ENCODE measurements at places on chromosomes 11 and 22. TPM values are rescaled to one million over a fixed set of nuclear protein-coding genes. Genes with fewer than 3 reads are reported as not detected.

GRCh38 chr11:128411812-128412211, 175.5 kb downstream of the ETS1 start:
- no peak for DNase-seq

DNA sequence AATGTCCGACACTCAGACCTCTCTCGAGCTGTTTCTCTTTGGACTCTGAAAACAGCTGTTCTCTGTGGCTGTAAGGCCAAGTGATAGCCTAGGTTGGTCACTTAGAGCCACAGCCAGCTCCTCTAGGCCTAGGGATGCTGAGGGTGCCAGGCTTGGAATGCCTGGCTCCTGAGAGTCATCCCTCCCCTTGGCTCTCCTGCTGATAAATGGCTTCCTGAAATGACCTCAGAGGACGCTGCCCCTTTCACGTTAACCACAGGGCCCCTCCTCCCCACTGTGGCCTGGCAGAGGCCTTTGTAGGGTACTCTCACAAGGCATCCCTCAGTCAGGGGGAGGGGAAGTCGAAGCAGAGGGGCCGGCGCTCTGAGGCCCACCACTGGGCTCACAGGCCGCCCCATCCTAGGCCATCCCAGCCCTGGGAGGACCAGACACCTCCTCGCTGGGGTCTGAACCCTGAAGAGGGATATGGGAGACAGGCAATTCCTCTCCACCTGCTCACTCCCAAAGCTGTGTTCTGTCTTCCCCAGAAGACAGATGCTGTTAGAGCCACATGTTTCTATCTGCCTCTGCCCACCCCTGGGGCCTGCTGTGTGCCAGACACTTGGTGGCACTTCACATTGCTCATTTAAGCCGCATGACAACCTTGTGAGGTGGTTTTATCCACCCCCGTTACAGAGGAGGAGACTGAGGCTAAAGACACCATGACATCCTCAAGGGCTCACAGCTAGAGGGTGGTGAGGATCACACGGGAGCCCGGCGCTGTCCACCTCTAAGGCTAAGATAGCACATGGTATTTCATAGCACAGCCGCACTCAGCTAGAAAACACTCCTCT, 50.9 kb downstream of the ARFGAP3 start:
- DNase-seq: no peak

DNA sequence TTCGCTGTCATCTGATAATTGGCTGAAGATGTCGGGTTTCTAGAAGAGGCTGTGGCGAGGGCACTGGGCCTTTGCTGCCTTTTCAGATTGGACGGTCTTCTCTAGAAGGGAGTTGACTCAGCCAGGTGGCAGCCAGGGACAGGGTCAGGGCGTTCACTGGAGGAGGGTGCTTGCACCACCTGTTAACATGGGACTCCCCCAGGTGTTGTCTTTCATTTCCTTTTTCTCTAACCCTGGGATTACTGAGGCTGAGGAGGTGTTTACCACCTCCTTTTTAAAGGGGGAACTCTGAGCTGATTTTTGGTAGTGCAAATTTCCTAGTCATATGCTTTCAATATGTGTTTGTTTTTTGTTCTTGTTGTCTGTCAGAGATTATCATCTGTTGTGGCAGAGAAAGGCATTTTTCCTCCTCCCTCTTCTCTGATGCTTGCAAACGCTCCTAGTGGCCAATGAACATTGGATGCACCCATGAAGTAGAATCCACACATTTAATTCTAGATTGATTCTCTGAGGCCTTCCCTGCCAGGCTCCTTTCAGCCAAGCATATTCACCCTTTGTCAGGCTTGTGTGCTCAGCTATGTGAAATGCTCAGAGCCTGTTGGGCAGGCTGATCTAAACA, 54.1 kb downstream of the LDLRAD3 start:
- no peak for DNase-seq

- no peak for DNase-seq
These were observed 42.0 kb downstream of the TCF20 start for GRCh38 chr22:42228483-42228882.

Gene OR5B21
- total RNA-seq: not detected

DNA sequence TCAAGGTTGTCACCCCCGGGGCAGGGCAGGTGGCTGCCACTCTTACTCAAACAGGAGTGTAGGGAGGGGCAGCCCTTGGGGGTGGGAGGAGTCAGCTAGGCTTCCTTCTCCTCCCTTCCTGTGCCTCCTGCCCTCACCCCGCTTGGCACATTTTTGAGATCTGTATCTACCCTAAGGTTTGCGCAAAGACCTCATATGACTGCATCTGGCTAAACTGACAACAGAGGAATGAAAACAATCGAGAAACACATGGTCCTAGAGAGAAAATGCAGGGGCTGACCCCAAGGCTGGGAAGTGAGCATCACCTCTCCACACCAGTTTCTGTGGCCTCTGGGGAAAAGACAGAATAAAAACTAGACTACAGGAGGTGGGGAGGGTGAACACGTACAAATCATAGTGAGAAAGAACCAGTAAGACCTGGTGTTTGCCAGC, 28.1 kb downstream of the IGSF9B start:
- DNase-seq: no peak

Gene MYBPC3
- total RNA-seq: not detected

DNA sequence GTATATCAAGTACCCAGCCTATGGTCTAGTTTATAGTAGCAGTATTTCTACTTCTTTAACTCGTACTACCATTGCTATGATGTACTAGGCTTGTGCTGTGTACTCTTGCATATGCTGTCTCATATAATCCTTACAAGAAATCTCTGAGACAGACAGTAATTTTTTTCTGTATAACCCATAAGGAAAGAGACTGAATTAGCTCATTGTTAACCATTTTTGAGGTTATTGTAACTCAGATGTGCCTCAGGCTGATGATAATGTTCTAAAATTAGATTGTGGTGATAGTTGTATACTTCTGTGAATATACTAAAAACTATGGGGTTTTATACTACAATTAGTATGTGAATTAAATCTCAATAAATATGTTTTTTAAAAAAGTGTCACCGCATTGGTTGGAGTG, 112.2 kb upstream of the RRM1 start:
- no peak for DNase-seq

GRCh38 chr22:37797874-37798500, 9.7 kb upstream of the GCAT start:
- no peak for DNase-seq

- DNase-seq: no peak
These were observed 11.0 kb downstream of the MN1 start for GRCh38 chr22:27790376-27791158.

- DNase-seq: no peak
These were observed 14.3 kb downstream of the TRIM22 start for GRCh38 chr11:5703741-5704536.

DNA sequence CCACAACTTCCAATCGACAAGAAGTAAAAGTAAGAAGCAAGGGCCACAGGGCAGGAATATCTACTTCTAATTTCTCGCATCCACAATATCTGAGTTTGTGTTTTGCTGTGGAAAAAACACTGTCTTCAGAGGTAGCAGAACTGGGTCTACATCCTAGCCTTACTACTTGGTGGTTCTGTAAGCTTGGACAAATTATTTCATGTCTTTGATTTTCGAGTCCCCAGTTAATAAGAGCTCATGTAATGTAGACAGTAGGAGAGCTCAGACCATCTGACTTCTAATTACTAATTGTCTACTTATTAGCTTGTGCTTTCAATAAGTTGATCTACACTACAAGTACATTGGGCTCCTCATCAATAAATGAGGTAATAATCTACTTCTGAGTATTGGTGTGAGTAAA, 13.3 kb upstream of the HBE1 start:
- no peak for DNase-seq

DNA sequence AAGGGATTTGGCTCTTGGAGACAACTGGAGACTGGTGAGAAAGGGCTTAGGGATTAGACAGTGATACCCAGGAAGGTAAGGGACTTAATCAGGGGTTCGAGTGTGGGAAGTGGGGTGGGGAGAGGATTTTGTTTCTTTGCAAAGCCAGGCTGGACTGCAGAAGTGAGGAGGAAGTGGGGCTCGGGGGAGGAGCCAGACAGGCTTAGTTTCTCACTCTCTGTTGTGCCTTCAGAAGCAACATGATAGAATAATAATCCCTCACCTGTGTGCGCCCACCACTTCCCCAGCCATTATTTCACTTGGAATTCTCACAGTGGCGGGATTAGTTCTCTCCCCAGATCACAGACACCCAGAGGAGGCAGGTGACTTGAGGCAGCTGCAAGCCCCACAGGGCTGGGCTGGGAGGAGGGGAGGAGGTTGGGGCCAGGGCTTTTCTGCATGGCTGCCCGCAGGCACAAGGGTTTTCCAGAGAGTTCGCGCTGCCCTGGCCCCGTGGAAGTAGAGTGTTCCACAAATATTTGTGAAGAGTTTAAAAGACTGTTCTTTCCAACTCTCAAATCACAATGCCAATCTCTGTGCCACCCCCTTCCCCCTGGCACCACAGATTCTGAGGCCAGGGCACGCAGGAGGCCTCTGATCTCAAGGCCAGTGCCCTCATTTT, 4.0 kb upstream of the SEC14L2 start:
- DNase-seq: no peak

- peak; percentile 44 for DNase-seq
These were observed 41.1 kb downstream of the DIXDC1 start for GRCh38 chr11:111978028-111978771.

DNA sequence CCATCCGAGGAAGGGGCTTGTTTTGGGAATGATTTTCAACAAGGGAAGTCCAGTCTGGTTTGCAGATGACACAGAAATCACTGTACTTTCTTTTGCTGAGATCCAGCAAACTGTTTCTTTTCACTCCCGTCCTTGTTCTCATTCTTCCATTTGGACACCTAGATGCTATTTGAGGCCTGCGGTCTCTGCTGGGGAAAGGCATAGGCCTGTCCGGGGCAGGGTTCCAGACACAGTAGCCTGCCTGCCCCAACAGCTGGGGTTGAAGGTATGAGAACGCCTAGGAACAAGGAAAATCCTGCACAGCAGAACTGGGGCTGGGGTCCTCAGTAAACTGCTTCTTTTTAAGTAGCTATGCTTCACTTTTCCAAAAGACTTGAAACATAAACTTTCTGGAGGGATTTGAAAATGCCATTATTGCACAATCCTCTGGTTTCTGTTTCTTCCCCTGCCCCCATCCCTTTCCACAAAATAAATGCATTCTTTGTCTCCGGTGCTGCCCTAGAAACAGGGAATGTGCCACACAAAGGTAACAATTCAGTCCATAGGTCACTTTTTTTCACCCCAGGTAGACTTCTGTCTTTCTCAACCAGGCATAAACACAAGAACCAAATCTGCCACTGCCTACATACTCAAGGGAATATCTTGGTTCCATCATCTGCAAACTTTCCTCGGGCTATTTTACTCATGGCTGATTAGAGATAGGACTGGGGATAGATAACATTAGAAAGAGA, 174.8 kb upstream of the MTMR2 start:
- no peak for DNase-seq

DNA sequence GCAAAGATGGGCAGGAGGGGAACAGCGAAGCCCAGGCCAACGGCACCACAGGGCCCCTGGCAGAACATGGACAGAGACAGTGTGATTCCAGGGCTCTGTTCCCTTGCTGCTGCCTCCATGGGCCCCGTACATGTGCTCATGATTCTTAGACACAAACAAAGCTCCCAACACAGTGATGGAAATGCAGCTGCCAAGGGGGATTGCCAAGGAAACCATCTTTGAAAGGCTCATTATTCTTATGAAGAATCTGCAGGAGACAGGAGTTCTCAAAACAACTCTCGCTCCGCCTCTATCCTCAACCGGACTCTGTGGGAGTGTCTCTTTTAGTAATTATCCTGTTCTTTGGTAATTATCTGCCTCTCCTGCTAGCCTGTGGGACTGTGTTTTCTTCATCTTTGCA, 32.2 kb downstream of the SERPINH1 start:
- DNase-seq: no peak

- no peak for DNase-seq
These were observed 264.7 kb downstream of the TTC28 start for GRCh38 chr22:28414913-28415312.

DNA sequence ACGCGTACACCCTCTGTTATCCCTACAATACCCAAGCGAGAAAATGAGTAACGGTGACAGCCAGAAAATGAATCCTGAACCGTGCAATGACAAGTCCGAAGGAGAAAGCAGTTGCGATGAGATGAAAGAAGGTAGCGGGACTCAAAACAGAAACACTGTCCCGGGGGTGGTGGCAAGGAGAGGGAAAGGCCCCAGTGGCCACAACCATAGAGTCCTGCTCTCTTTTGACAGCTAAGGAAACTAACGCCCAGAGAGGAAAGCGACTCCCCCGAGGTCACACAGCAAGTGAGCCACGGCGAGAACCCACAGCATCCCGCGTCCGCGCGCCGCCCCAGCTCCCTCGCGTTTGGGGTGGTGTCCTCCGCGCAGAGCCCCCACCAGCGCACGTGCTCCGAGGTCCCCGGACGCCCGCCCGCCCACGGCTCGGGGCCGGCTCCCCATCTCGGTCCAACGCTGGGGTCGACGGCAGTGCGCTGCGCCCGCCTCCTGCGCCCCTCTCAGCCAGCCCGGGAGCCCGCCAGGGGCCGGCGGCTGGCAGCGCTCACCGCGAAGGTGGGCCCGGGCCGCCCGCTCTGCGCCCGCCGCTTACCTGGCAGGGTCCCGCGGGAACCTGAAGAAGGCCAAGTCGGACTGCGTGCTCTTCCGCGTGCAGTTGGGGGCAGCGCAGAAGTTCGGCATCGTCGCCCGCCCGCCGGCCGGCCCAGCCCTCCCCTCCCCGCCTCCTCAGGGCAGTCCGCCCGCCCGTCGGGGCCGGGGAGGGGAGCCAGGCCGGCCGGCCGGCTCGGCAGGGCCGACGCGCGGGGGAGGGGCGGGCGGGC, 564 bp downstream of the THAP12 start:
- no peak for DNase-seq

Measured in left colon (tissue), 2 donors.